ENCODE measurements at places on chromosomes 3 and 15. TPM values are rescaled to one million over a fixed set of nuclear protein-coding genes. Genes with fewer than 3 reads are reported as not detected.

Gene ALDH1A2
- total RNA-seq = 12.2 TPM

Gene CP
- 4.5 TPM for total RNA-seq

Gene PLXNB1
- 32.8 TPM for total RNA-seq

Gene MORC1
- total RNA-seq = not detected

Data from heart right ventricle (tissue), 16 donors.